ENCODE measurements at places on chromosomes 3 and 15.
A peak's percentile ranks its signal among the peaks of the same experiment; 100 is the strongest.

- no peak for DNase-seq
Observed at GRCh38 chr3:2579206-2579605, 480.5 kb downstream of the CNTN4 start.

DNA sequence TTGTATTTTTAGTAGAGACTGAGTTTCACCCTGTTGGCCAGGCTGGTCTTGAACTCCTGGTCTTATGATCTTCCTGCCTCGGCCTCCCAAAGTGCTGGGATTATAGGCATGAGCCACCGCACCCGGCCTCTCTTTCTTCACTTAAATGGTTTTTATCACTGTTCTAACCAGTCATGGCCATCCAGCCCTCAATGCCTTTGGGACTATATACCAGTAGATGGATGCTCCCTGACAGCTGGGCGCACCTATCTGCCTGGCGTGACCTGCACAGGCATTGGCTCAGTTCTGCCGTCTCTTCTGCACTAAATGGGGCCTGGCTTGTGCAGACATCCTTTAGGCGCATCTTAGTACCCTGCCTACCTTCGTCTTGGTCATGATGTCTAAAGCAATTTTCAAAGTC lies 233.4 kb downstream of the ADAMTS17 start:
- DNase-seq = no peak

DNA sequence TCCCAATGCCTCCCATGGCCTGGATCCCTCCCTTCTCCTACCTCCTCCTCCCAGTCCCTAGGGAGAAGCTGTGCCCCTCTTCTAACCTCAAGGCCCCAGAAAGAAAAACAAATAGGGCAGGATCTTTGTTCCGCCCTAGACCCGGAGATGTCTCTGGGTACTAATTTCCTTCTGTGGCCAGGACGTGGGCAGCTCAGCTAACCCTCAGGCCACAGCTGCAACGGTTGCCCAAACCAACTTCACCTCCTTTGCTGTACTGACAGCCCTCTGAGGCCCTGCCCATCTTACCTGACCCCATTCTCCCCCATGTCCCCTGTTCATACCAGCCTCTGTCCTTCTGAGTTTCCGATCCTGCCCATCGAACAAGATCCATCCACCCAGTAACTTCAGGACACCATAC lies 70.7 kb downstream of the SRGAP3 start:
- DNase-seq = no peak

- no peak for DNase-seq
Observed at GRCh38 chr15:85404918-85405866, 24.8 kb downstream of the AKAP13 start.

DNA sequence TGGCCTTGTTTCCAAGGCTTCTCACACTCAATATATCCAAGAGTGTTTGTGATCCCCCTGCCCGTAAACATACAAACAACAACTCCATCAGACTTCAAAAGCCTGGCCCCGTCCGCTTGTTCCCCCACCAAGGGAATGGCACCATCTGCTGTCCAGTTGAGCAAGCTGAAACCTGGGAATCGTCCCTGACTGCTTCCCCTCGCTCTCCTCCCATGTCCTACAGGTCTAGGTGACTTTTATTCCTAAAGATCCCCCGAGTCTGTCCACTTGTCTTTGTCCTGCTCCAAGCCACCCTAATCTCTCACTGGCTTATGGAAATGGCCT lies 27.9 kb upstream of the FAM174B start:
- DNase-seq = no peak

- no peak for DNase-seq
Observed at GRCh38 chr3:144821583-144821982, 850.0 kb downstream of the DIPK2A start.

GRCh38 chr3:172678068-172678467 lies 32.8 kb downstream of the NCEH1 start:
- DNase-seq = no peak

DNA sequence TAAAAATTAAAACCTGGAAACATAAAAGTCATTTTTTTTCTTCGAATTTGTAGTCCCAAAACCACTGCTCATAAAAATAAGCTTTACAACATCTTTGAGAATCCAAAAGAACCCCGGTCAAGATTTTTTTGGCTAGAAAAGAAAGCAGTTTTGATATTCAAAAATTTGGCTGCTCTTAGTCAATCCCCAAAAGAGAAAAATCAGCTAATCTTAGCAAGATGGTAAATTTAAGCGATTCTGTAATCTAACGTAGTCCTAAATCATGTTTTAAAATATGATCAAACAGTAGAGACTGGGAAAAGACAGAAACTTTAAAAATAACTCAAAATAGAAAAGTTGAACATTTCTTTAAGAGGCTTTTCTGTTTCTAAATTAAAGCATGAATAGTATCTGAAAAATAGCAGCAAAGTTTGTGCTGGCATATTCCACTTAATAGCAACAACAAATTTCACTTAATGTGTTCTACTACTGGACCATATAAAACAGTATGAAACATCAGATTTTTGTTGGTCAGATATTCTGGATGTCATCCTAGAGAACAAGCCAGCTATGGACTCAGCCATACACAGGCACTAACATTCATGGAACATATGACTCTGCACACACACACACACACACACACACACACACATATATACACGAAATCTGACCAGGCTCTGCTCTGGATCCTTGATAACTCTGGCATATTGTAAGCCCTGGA lies 19.1 kb upstream of the NR2F2 start:
- DNase-seq = no peak

DNA sequence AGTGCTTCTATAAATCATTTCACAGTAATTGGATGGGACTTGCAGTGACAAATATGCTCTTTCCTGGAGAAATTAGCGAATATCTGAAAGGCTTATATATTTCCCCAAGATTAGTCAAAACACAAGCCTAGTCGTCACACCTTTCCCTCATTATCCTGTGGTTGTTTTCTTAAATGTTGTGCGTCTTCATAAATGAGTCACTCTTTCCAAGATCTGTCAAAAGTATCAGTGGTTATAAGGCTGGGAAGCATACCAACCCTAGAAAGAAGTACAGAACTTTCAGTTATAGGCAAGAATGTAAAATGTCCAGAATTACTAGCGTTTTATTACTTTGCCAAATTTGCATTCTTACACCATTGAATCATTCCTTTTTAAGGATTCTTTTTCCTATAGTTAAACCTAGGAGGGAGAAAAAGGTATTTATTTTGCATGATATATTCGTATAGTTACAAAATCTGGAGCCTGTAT lies 33.6 kb downstream of the TMEM212 start:
- no peak for DNase-seq

- DNase-seq = no peak
Observed at GRCh38 chr15:73750438-73750837, 2.7 kb downstream of the INSYN1 start.

- no peak for DNase-seq
Observed at GRCh38 chr15:47500842-47501241, 216.5 kb upstream of the SEMA6D start.

- no peak for DNase-seq
Observed at GRCh38 chr3:143333367-143333766, 213.8 kb downstream of the CHST2 start.

DNA sequence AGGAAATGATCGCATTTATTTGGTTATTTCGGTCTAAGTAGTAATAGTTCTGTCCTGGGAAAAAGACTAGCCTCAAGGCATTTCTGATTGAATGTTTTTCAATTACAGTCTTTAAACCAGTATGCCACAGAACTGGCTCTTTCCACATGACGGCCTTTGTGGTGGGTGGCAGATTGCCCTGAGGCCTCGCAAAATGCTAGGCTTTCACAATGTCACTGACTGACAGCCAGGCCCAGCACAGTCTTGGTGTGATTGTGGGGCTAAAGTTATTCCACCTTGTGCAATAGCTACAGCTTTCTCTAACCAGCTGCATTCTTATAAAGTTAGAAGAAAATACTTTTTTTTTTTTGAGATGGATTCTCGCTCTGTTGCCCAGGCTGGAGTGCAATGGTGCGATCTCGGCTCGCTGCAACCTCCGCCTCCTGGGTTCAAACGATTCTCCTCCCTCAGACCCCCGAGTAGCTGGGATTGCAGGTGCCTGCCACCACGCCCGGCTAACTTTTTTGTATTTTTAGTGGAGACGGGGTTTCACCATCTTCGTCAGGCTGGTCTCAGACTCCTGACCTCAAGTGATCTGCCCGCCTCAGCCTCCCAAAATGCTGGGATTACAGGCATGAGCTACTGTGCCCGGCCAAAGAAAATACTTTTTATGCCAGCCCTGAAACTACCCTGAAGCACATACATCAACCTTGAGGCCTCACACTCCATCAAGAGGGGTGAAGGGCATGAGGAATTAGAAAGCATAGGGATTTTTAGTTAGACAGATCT lies 2.5 kb upstream of the ADIPOQ start:
- DNase-seq = no peak

- DNase-seq = no peak
Observed at GRCh38 chr15:27124287-27124871, 153.4 kb downstream of the GABRG3 start.

DNA sequence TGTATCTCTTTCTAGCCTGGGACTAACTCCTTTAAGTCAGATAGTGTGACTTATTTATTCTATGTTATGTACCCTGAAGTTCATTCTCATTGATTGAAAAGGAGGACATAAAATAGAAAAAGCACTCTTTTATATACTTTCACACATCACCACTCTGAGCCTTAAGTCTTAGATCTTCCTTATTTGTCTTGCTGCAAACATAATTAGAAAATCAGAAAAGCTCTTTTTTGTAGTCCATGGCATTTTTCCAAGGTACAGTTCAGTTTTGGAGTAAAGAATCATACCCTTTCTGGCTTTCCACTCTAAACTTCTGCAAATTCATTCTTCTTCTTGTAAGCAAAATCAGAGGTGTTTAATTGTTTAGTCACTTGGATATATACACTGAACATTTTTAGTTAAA lies 75.5 kb downstream of the AKAP13 start:
- no peak for DNase-seq

GRCh38 chr3:38003371-38003816 lies 12.8 kb downstream of the VILL start:
- DNase-seq = peak; percentile 45

DNA sequence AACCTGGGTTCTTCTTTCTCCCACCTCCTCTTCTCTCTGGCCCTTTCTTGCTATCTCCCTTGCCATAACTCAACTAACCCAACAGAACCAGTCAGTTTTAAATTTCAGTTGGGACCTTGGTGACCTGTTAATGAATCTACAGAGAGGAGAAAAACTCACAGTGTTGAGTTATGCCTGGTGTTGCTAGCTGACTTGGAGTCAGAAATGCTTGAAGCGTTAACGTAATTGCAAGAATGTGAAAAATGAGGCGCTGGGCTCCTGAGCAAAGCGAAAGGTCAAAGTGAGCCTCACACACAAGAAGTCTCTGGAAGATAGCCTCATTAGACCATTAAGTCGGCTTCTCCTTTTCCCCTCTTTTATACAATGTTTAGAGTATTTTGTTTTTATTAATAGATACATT lies 18.4 kb downstream of the MEIS2 start:
- DNase-seq = no peak

- no peak for DNase-seq
Observed at GRCh38 chr3:125646581-125646980, 51.3 kb upstream of the OSBPL11 start.

- DNase-seq = no peak
Observed at GRCh38 chr3:183701744-183702143, 4.1 kb downstream of the YEATS2 start.

GRCh38 chr3:134334901-134335280 lies 39.4 kb downstream of the AMOTL2 start:
- no peak for DNase-seq

GRCh38 chr15:43796566-43796965 lies 3.5 kb downstream of the SERINC4 start:
- no peak for DNase-seq

GRCh38 chr15:74777769-74778598 lies 3.9 kb upstream of the CSK start:
- DNase-seq = no peak

DNA sequence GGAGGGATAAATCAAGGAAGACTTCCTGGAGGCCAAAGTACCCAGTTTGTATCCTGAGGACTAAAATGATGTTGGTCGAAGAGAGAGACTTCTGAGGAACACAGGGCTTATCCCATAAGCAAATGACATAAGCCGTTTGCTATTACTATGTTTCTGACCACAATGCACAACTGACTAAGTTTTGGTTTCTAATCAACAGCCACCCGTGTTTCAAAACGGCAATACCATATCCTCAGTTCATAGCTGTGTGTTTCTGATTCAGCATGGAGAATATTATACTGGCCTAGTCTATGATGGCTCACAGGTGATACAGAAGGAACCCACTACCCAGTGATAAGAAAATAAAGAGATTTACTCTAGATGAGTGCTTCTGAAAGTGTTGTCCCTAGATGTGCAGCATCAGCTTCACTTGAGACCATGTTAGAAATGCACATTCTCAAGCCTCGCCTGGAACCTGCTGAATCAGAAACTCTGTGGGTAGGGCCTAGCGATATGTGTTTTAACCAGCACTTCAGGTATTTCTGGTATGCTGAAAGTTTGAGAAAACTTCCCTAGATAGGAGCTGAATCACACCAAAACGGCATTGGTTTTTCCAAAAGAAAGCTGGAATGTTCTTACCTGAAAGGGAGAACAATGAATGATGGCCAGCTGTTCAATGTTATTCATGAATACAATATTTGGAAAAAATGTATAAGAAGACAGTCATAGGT lies 639.7 kb upstream of the NR2F2 start:
- no peak for DNase-seq
